ENCODE measurements at places on chromosomes 2 and 18. TPM values are rescaled to one million over a fixed set of nuclear protein-coding genes. Genes with fewer than 3 reads are reported as not detected.

PPP1CB gene
- total RNA-seq: 161 TPM

MALL gene
- total RNA-seq: not detected

APCDD1 gene
- 0.46 TPM for total RNA-seq

SEC11C gene
- 69.8 TPM for total RNA-seq

CXCR4 gene
- total RNA-seq: 2,047 TPM

ANKRD53 gene
- total RNA-seq: 1.4 TPM

RAB31 gene
- total RNA-seq: 44.6 TPM

ST6GAL2 gene
- not detected for total RNA-seq

GRCh38 chr2:239574434-239575156, 173.8 kb upstream of the HDAC4 start:
- H3K27me3 ChIP-seq: peaks cover 8% of the 10 kb centered on the region
- no peak for DNase-seq
- H3K27ac ChIP-seq: no peak overlapping the region
- no peaks in the 10 kb centered on the region for H3K4me1 ChIP-seq
- no peaks in the 10 kb centered on the region for H3K36me3 ChIP-seq

DNA sequence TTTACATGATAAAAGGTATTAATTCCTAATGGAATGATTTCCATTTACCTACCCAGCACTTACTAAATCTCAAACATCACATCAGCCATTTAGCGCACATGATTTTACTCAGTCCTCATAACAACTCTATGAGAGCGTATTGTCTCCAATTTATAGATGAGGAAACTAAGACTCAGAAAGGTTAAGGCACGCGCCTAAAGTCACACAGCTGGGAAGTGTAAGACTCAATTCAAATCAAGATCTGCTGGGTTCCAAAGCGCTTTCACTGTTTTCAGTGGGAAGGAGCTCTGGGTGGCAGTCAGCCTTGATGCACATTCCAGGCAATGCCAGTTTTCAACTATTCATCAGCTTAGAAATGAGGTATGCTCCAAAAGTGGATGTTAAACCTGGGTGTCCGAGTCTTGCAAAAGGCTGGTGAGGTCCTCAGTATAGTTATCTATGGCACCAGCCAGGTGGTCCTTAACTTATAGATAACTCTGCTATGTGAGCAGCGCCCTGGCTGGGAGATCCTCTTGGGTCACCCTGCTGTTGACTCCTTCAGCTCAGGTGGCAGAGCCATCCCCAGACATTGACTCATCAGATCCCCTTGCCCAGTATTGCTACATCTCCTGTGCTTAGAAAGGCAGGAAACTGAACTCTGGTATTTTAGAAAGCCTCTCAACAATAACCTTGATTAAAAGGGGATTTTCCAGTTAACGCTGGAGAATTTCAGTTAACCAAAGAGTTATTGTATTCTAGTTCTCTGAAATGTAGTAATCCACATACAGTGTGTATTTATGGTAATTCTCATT, 47.1 kb downstream of the SLC4A1AP start:
- H3K36me3 ChIP-seq: no peaks in the 10 kb centered on the region
- no peak overlapping the region for H3K27ac ChIP-seq
- H3K4me1 ChIP-seq: peaks cover 4% of the 10 kb centered on the region
- no peak for DNase-seq

GRCh38 chr2:20351555-20352229, 1.0 kb upstream of the PUM2 start:
- peak overlapping the region; percentile 75 for H3K4me3 ChIP-seq
- H3K27me3 ChIP-seq: no peaks in the 10 kb centered on the region
- DNase-seq: peak; percentile 13
- H3K36me3 ChIP-seq: no peaks in the 10 kb centered on the region

DNA sequence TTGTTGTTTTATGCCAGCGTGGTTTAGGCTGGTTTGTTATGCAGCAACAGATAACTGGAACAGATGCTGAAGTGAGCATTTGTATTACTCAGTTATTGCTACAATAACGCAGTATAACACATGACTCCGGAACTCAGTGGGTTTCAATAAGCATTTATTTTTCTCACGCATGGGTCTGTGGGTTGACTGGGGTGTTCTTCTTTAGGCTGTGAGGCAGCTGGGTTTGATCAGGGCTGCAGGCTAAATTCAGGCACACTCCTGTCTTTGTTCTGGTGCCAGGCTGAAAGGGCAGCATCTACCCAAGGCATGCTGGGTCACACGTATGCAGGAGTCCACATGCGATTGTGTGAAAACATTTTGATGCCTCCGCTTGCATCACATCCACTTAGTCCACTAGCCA, 3.8 kb upstream of the SLC1A4 start:
- no peaks in the 10 kb centered on the region for H3K27me3 ChIP-seq
- no peaks in the 10 kb centered on the region for H3K36me3 ChIP-seq
- peaks cover 10% of the 10 kb centered on the region for H3K4me1 ChIP-seq
- DNase-seq: no peak

- H3K4me3 ChIP-seq: no peak overlapping the region
- no peak overlapping the region for H3K27ac ChIP-seq
- no peaks in the 10 kb centered on the region for H3K4me1 ChIP-seq
- no peaks in the 10 kb centered on the region for H3K36me3 ChIP-seq
Measured at GRCh38 chr2:163405298-163405697, 330.5 kb downstream of the FIGN start.

DNA sequence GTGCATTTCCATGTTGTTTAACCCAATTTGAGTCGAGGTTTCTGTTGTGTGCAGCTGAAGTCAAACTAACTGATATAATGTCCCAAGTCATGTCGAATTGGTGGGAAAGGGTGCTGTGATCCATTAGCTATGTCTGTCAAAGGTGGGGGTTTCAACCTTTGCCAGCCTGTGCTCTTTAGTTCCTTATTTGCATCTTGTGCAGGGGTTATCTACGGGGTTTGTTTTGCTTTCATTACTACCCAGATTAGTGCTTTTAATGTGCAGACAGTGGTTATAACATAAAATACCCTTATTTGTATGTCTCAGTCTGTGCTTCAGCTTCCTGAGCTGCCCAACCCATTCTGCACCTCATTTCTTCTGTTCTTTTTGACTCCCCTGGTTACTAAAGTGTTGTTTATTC, 271.9 kb upstream of the CXCR4 start:
- peak overlapping the region; percentile 25 for H3K4me3 ChIP-seq
- peaks cover 28% of the 10 kb centered on the region for H3K4me1 ChIP-seq
- H3K36me3 ChIP-seq: no peaks in the 10 kb centered on the region
- H3K27ac ChIP-seq: peak overlapping the region; percentile 71
- DNase-seq: peak; percentile 79
- no peaks in the 10 kb centered on the region for H3K27me3 ChIP-seq

DNA sequence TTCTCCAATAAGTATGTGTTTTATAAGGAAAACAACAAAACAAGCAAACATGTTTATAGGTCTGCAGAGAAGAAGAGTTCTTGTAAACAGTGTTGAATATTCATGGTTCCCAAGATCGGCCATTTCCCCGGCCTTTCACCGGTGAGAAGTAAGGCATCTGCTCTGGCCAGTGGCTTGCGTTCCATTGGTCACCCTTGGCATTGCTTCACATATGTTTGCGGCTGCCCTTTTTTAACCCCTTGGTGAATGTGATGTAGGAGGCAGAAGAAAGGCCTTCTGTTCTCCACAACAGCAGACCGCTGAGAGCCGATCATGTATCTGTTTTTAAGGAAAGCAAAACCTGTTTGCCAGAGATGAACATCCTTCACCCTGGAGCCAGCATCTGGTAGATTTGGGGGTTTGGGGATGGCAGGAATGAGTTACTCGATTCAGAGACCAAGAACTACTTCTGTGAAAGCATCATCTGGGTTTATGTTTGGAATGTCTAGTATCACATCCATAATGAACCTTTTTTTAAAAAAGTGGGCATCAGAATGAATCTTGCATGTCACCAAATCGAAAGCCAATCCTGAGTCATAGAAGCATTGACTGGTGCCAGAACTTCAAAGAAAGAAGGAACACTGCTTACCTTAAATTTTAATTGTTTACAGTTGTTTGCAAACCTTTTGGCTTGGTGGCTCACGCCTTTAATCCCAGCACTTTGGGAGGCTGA, 112.3 kb downstream of the AGAP1 start:
- H3K27me3 ChIP-seq: no peaks in the 10 kb centered on the region
- H3K27ac ChIP-seq: no peak overlapping the region
- DNase-seq: no peak

DNA sequence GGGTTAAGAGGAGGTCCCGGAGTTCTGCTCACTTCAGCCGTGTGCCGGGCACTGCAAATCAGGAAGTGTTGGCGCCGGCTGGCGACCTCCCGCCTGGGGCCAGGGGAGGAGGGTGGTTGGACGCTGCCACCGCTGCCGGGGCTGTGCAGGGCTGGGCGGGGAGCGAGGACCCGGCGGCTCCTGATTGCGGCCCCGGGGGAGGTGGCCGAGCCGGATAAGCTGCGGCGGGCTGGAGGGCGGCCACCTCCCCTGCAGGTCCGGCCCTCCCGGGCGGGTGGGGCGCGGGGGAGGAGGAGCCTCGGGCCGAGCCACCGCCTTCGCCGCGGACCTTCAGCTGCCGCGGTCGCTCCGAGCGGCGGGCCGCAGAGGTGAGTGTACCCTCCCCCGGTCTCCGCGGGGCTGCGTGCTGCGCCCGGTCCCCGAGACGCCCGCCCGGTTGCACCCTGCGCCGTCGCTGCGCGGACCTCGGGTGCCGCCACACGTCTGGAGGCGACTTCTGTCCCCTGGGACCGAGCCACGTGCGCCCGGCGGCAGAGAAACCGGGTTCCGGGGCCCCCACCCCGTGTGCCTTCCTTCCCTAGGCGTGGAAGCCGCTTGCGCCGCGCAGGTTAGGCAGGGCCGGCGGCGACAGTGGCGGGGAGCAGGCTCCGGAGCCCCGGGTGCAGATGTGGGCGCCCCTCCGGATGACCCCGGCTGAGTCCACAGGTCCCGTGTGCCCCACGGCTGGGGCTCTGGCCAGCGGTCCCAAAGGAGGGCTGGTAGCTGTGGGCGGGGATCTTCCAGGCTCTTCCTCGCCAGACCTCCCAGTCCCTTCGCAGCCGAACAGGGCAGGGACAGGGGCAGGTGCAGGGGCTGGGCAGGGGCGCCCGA, at the start of gene STEAP3:
TSS of gene STEAP3 (plus strand) at position 314 of the 870 bp plus-strand sequence. CDS start 7,179 bp downstream, outside the sequence.
- no peaks in the 10 kb centered on the region for H3K36me3 ChIP-seq
- H3K4me1 ChIP-seq: peaks cover 6% of the 10 kb centered on the region
- no peaks in the 10 kb centered on the region for H3K27me3 ChIP-seq

GRCh38 chr2:119008108-119008507, 66.1 kb downstream of the MARCO start:
- H3K27ac ChIP-seq: no peak overlapping the region
- DNase-seq: no peak
- H3K27me3 ChIP-seq: no peaks in the 10 kb centered on the region
- H3K4me1 ChIP-seq: no peaks in the 10 kb centered on the region
- no peak overlapping the region for H3K4me3 ChIP-seq
- no peaks in the 10 kb centered on the region for H3K36me3 ChIP-seq

DNA sequence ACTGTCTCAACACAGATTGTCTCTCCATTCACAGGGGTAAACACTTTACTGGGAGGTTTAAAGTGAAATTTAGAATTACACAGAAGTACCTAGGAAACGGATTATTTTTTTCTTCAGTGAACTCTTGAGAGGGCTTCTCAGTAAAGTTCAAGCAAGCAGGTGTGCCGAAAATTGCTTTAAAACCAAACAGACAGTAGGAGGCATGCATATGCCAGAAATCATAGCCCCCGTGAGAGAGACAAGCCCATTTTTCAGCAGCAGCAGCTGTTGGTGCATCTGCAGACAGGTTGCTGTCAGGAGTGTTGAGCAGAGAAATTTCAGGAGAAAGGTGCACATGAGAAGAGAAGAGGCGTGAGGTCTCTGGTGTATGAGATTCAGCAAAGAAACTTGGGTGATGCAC, 2115.5 kb upstream of the CELF4 start:
- no peaks in the 10 kb centered on the region for H3K27me3 ChIP-seq
- DNase-seq: no peak
- no peak overlapping the region for H3K4me3 ChIP-seq
- H3K27ac ChIP-seq: no peak overlapping the region
- H3K36me3 ChIP-seq: no peaks in the 10 kb centered on the region
- H3K4me1 ChIP-seq: no peaks in the 10 kb centered on the region

GRCh38 chr2:213021971-213022899, 129.2 kb downstream of the IKZF2 start:
- no peaks in the 10 kb centered on the region for H3K27me3 ChIP-seq
- DNase-seq: no peak
- peaks cover 1% of the 10 kb centered on the region for H3K36me3 ChIP-seq
- peaks cover 8% of the 10 kb centered on the region for H3K4me1 ChIP-seq
- H3K27ac ChIP-seq: no peak overlapping the region
- no peak overlapping the region for H3K4me3 ChIP-seq

- no peak overlapping the region for H3K27ac ChIP-seq
- no peaks in the 10 kb centered on the region for H3K4me1 ChIP-seq
- DNase-seq: no peak
- H3K36me3 ChIP-seq: no peaks in the 10 kb centered on the region
Measured at GRCh38 chr2:100513650-100514049, 43.4 kb downstream of the NMS start.

- H3K27me3 ChIP-seq: no peaks in the 10 kb centered on the region
- no peaks in the 10 kb centered on the region for H3K36me3 ChIP-seq
- no peak for DNase-seq
- H3K4me3 ChIP-seq: no peak overlapping the region
- no peak overlapping the region for H3K27ac ChIP-seq
Measured at GRCh38 chr2:96649342-96649741, 6.8 kb downstream of the FER1L5 start.

- no peak overlapping the region for H3K27ac ChIP-seq
- no peak for DNase-seq
- H3K27me3 ChIP-seq: no peaks in the 10 kb centered on the region
- H3K4me3 ChIP-seq: no peak overlapping the region
- no peaks in the 10 kb centered on the region for H3K36me3 ChIP-seq
Measured at GRCh38 chr18:42339372-42339771, 384.3 kb downstream of the PIK3C3 start.

GRCh38 chr18:51433881-51434280, 236.4 kb upstream of the MEX3C start:
- no peaks in the 10 kb centered on the region for H3K27me3 ChIP-seq
- no peak for DNase-seq
- H3K27ac ChIP-seq: no peak overlapping the region
- no peak overlapping the region for H3K4me3 ChIP-seq

DNA sequence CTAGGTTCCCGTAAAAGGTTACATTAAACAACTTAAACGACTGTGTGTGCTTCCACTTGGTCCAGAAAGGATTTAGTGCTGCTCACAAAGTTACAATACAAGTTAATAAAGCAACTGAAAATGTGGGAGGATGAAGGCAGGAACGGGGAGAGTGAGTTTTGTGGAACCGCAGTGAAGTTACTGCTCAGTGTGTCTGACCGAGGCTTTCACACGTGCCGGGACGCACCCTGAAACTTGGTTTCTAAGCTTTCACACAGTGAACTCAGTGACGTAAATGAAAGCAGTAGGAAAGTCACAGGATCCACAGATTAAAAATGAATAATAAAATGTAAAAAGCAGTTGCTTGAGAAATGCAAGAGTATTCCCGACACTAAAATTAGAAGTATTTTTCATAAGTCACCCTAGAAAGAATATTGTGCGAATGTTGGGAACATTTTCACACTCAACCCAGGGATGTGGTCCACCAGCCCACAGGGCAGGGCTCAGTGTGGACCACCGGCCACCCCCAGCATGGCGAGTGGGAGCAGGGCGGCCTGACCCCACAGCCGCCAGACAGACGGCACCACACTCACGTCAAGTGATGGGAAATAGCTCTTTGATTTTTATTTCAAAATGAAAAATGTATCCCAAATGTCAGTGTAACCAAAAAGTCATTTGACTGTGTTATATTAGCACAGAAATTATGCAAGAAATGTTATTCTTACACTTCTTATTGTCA, 32.6 kb upstream of the CHMP1B start:
- no peaks in the 10 kb centered on the region for H3K27me3 ChIP-seq
- no peak overlapping the region for H3K27ac ChIP-seq
- no peak overlapping the region for H3K4me3 ChIP-seq
- no peak for DNase-seq
- no peaks in the 10 kb centered on the region for H3K36me3 ChIP-seq

GRCh38 chr18:69358212-69358895, 42.3 kb upstream of the DOK6 start:
- H3K27me3 ChIP-seq: no peaks in the 10 kb centered on the region
- H3K4me3 ChIP-seq: no peak overlapping the region
- DNase-seq: no peak
- no peak overlapping the region for H3K27ac ChIP-seq

All from B cell (primary cell).